ENCODE measurements at places on chromosomes 5 and 9.
A peak's percentile ranks its signal among the peaks of the same experiment; 100 is the strongest.

DNA sequence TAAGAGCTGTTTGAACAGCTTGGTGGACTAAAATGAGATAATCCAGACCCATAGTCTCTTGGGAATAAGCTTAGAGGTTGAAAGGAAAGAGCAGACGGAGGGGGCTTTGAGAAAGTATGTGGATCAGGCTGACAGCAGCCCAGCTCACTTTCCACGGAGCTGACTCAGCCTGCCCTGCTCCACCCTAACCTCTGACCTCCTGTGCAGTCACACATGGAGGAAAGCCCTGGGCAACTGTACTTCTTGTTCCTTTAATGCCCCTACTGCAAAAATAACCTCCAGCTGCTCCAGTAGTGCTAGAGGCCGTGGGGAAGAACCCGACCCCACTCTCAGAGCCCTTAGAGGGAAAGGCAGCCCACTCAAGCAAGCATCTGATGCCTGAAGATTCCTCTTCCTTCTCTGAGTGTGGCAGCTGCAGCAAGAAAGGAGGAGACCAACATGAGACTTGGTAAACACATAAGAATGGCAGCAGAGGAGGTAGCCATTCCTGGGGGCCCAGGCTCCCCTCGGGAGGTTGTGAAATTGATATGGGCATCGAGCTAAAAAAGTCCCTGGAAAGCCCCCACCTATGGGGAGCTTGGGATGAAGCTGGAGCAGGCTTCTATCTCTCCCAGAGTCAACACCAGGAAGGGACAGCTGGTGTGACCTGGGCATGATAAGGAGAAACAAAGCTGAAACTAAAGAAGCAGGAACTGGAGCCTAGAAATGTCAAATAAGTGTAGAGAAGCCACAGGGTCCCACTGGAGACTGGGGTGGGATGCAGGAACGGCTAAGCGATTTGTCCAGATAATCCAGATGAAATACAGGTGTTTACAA, 204.3 kb downstream of the PIK3R1 start:
- peak; percentile 91 for DNase-seq

- peak; percentile 57 for DNase-seq
Observed at GRCh38 chr9:29213417-29214153, 1640.3 kb upstream of the C9orf72 start.

- no peak for DNase-seq
Observed at GRCh38 chr5:152397581-152397980, 7.5 kb downstream of the NMUR2 start.

- no peak for DNase-seq
Observed at GRCh38 chr5:148972974-148973374, 89.9 kb downstream of the SH3TC2 start.

DNA sequence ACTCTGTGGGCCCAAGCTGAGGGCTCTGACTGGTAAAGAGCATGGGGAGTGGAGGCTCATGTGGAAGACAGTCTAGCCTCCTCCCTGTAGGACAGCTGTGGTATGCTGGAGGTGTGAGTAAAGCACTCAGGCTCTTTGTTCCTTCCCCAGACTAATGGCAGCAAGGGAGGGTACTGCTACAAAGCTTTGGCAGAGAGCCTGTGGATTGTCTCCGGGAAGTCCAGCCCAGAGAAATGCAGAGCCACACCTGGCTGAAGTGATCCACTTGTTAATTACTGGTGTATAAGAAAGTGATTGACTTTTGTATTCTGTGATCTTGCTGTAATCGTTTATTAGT, 161.7 kb downstream of the OXCT1 start:
- no peak for DNase-seq

- no peak for DNase-seq
Observed at GRCh38 chr9:121662891-121663580, 11.6 kb downstream of the DAB2IP start.

- DNase-seq = no peak
Observed at GRCh38 chr9:34185778-34186551, 7.1 kb downstream of the UBAP1 start.

DNA sequence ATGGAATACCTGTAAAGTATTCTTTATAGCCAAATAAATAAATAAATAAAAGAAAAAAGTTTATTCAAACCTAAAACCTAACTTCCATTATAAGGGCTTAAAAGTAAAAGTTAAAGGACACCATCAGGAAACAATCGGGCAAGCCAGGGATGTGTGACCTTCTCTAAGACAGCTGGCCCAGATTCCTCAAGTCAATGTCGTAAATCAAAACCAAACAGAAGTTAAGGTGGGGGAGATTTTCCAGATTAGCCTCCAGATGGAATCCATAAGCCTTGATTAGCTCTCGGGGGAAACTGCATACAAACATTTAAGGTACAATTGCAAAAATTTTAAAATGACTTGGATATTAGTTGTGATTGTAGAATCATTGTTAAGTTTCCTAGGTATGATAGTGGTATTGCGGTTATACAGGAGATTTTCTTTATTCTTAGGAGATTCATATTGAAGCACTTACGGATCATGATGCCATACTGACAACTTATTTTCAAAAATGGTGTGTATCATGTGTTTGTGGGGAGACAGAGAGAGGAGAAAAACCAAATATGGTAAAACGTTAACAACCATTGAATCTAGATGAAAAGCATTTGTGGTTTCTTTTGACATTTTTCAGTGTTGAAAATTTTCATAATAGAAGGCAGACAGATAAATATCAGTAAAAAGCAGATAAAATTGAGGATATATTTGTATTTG, 21.5 kb upstream of the MGAT1 start:
- DNase-seq = no peak

Measured in SK-N-DZ (cell line).